ENCODE measurements at places on chromosomes 13 and 19.

- DNase-seq: peak; percentile 75
Measured at GRCh38 chr19:47190167-47190727, 40.8 kb downstream of the BBC3 start.

- DNase-seq: no peak
Measured at GRCh38 chr13:62302341-62302740, 886.7 kb upstream of the PCDH20 start.

DNA sequence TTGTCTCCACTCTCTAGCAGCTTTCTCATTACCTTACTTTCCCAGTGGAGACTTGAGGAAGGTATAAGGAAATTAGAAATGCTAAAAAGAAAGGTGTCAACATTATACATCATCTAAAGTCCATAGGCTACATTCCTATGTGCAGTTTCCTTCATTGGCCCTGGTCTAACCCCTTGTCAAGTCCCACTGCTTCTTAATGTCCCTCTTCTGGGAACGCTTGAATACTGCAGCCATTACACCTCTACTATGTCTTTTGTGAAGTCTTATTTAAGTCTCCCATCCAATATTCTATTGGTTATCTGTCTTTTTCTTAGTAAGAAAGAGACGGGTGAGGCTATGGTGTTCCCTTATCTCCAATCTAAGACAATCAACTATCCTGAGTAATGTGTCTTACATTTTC, 332.6 kb upstream of the TMTC4 start:
- no peak for DNase-seq

DNA sequence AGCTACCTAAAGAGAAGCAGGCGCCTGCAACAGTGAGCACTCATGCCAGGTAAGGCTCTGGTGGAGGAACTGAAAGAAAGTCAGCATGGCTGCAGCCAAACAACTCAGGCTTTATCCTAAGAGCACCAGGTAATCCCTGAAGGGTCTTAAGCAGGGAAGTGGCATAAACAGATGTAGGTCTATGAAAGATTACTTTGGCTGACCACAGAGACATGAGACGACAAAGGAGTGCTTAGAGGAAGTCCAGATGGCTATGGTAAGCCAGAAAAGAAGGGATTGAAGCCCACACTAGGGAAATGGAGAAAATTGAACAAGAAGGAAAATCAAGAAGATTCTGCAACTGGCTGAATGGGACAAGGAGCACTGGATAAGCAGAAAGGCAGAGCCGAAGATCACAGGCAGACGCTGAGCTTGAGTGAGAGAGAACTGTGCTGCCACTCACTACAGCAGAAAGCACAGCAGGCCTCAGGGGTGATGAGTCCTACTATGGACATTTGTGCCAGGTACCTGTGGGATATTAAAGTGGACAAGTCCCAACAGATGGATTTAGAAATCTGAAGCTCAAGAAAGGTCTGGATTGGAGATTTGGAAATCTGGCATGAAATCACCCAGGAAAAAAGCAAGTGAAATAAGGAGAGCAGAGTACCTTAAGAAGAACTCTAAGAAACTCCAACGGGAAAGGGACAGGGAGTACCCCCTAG, 4.2 kb downstream of the RCBTB1 start:
- no peak for DNase-seq

DNA sequence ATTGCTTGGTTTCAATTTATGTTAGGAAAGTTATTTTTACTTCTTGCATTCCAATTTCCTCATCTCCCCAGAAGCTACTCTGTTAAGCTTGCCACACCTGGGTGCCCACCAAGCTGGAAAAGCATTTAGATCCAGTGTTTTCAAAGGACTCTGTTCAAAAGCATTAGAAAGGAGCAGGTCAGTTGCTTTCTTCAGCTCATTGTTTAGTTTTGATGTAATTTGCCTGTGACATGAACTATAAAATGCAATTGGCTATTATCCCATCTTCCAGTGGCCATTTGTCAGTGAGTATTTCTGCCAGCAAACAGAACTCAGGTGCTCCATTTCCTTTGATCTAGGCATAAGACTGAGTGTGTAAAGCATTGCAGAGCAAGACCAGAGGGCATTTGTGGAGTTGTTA, 46.7 kb upstream of the RNF113B start:
- DNase-seq: no peak

- DNase-seq: peak; percentile 41
Measured at GRCh38 chr13:49444524-49445395, 686 bp downstream of the SETDB2 start.

DNA sequence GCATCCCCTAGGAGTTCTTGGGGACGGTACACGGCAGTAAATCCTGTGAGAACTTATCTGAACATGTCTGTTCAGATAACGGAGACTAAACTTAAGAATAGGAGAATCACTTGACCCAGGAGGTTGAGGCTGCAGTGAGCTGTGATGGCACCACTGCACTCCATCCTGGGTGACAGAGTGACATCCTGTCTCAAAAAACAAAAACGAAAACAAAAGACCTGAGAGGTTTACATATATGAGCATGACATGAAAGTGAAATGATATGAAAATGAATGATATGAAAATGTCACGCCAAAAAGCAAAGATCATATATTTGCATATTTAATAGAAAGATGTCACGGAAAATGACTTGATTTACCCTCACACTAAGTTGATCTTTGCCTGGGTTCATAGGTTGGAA, 5.8 kb downstream of the ZNF175 start:
- DNase-seq: no peak

GRCh38 chr13:25756912-25757311, 294.9 kb downstream of the SHISA2 start:
- DNase-seq: no peak

DNA sequence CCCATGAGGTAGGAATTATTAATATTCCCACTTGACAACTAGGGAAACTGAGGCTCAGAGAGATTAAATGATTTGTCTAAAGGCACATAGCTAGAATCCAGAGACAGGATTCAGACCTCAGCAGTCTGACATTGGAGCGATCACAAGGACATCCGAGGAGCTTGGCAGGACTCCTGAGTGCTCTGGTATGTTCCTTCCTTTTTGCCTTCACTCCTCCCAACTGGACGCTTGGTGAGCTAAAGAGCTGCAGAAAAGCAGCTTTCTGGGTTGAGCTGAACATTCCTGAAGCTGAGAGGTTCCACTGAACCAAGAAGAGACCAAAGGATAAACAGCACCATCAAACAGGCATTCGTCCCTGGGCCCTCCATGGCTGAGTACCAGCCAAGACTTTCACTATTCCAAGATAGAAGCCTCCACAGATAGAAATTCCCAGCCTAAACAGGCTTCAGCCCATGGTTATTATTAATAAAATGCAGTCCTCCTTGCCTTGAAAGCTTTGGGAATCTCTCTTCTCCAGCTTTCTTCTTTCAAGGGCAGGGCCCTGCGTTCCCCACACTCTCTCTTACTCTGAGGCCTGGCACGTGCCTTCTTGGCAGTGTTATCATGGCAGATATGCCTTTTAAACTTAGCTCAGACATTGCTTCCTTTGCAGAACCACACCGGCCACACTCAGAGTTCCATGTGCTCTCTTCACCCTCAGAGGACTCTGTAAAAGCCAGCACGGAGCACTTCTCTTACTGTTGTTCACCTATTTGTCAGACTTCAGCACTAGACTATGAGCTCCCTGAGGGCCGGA, 97.1 kb downstream of the CYSLTR2 start:
- no peak for DNase-seq

GRCh38 chr13:97214921-97215320, 7.2 kb upstream of the MBNL2 start:
- DNase-seq: no peak

DNA sequence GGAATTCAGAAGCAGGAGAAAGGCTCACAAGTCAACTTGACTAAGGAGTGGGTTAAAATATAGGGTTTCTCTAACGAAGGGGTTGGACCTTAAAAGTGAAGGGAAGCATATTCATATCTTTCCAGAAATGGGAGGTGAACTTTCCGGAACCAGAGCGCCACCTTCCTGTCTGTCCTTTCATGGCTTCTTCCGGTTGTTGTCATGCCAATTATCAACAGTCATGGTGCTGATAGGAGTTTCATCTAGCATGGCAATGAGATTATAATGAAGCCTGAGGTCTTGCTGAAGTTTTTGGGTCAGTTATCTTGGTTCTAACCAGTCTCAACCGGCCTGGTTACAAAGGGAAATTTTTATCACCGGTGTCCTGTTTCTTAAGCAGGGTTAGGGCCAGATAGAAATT, 162.9 kb upstream of the NBEA start:
- no peak for DNase-seq

Measured in stimulated activated CD4-positive, alpha-beta T cell treated with anti-CD3 and anti-CD28 coated beads, Interleukin-4, amount 100 ng/mL, for 24 hours (primary cell).